ENCODE measurements at places on chromosomes 3 and 15.

DNA sequence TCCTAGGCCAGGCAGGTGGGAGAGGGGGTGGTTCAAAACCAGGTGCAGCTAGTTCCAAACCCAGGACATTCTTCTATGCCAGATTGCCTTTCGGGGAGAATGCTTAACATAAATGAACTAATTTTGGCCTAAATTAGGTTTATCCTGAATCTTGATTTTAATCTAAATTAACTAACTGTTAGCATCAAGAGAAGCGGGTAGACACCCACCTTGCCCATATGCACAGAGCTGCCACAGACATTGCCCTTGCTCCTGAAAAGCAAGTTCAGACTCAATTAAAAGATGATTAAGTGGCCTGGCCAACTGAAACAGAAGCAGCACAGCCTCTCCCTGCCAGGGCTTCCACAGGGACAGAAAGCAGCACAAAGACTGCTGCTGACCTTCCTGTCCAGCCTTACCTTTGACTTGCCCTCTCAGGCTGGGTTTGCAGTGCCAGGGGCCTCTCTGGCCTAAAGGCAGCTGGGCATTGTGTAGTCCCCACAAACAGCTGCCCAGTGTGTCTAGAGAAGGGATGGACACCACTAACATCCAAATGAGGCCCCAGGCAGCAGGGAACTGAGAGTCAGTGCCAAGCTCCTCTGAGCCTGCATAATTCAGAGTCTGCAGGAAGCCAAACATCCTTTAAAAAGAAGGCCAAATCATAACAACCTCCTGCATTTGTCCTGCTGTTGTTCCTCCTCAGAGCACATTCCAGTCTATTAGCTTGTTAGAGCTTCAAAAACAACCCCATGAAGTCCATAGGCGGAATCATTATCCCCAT is 15.4 kb upstream of the OXTR start:
- no peak for DNase-seq

DNA sequence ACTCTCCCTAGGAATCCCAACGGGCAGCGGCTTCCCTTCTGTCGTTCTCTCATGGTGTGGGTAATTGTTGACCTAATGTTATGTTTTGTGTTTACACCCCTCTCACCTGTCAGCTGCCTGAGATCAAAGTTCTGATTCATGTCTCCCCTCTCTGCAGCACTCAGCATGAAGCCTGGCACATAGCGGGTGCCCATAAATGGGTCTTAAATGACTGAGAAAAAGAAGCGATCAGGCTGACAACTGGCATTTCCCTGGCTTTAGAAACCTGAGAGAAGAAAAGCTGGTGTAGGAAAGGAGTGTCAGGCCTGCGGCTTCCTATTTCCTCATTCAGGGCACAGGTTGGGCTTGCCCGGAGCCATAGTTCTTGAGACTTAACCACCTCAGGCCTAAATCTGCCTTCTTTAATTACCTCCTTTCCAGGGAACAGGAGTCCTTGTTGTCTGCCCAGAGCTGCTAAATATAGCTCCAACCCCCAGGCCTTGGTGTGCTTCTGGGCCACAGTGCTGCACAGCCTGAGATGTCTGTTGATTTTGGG is 31.8 kb downstream of the LPP start:
- DNase-seq: no peak

GRCh38 chr15:77180270-77180669 is 109.4 kb upstream of the TSPAN3 start:
- no peak for DNase-seq

DNA sequence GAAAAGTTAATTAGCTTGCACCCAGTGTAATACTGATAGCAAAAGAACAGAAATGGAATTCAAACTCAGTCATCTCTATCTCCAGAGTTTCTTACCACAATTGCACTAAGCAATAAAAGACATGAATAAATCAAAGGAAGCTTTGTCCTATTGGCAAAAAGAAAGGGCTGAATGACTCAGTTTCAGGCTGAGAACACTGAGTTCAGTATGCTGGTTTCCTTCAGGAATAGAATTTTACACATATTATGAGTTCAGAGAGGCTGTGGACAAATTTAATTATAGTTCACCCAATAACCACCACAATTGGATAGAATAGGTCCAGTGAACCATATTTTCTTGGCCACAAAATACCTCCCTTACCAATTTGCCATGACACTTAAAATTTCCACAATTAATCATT is 249.7 kb downstream of the KCNMB2 start:
- no peak for DNase-seq

DNA sequence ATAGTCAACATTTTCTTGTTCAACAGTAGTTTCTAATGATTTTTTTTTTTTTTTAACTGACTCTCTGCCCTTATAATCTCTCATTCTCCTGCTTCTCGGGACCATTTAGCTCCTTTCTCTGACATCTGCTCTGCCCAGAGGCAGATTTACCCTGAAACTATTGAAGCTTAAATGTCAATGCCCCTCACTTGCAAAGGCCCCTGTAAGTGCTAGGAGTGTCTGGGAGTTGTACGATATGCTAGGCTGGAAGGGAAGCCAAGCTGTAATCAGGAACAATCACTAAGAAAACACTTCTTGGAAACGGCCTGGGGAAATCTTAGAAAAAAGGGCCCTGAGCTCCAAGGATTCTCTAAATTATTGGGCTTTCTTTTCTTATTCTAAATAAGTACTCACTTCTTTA is 5.8 kb upstream of the PLOD2 start:
- DNase-seq: no peak

GRCh38 chr3:57309769-57310360 is 17.4 kb upstream of the ASB14 start:
- DNase-seq: no peak

GRCh38 chr15:78044407-78045155 is 32.9 kb downstream of the TBC1D2B start:
- no peak for DNase-seq

GRCh38 chr15:78006567-78007205 is 70.8 kb downstream of the TBC1D2B start:
- no peak for DNase-seq

DNA sequence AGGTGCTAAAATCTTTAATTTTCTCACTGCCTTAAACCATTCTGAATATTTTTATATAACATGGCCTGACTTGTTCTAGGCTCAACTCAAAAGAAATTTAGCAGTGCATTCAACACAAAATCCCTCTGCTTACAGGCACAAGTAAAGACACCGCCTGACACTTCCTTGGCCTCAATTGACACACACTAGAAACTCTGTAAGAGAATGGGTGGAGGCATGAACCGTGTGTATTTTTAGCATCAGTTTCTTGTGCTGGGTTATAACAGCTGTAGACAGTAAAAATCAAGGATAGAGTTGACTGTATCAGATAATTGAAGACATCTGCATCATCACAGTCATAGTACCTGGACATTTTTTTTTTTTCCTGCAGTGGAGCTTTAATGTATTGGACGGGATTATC is 54.3 kb downstream of the SLC9A9 start:
- no peak for DNase-seq

DNA sequence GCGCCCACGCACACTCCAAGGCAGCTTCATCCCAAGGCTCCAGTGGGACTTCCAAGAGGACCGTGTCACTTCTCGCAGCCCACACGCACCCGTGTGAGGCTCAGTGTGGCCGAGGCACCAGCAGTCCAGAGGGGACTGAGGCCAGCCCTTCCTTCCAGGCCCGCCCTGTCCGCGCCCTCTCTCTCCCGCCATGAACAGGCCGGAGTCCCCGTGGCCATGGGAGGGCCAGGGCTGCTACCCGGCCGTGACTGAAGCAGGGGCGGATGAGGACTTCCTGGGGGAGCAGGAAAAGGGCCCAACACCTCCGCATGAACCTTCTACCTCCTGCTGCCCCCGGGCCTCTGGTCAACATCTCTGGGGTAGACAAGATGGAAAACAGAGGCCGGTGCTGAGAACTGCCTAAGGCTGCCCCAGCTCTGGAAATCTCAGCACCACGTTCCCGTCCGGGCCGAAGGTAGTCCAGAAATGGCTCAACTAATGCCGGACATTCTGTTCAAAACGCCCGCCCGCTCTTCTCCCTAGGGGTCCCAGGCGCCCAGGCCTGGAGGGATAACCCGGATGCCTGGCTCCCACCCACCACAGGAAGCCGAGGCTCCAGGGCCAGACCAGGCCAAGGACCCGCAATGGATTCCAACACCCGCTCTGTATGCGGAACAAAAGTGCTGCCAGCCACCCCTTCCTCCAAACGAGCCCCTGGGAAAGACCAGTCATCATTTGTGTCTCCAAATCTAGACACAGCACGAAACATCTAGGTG is 32.7 kb downstream of the TNK2 start:
- DNase-seq: no peak

Measured in kidney capillary endothelial cell (primary cell).